GM04503 (cell line): ENCODE measurements at places on chromosomes 4 and X.

GRCh38 chrX:150693725-150694574, 754 bp downstream of the MTMR1 start:
- DNase-seq: peak; percentile 69

- no peak for DNase-seq
Observed at GRCh38 chr4:41012293-41012692, 202.0 kb downstream of the APBB2 start.

GRCh38 chrX:84064814-84065213, 123.2 kb downstream of the RPS6KA6 start:
- no peak for DNase-seq

- no peak for DNase-seq
Observed at GRCh38 chrX:55490974-55491373, 1.3 kb upstream of the USP51 start.

DNA sequence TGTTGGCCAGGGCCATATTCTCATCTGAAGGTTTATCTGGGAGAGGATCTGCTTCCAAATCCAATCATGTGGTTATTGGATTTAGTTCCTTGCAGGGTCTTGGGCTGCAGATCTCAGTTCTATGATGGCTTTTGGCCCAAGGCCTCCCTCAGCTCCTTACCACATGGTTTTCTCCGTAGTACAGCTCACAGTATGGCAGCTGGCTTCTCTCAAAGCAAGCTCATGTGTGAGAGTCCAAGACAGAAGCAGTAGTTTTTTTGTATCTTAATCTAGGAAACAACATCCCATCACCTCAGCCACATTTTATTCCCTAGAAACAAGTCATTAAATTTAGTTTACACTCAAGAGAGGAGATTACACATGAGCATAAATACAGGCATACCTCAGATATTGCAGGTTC, 24.5 kb downstream of the MND1 start:
- DNase-seq: no peak

DNA sequence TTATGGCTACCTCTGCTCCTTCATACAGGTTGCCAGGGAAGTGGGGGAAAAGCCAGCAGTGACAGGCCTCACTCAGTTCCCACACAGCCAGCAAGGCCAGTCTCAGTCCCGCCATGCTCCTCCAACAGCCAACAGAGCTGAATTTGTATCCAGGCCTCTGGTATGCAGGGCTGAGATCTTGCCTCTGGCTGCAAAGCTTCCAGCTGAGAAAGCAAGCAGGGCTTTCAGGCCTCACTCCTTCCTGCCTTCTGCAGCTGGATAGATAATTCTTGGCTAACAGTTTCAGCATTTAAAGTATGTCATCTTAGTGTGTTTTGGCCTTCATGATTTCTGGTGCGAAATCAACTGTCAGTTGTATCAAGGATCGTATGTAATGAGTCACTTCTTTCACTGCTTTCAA, 103.6 kb downstream of the GNL3L start:
- DNase-seq: no peak

DNA sequence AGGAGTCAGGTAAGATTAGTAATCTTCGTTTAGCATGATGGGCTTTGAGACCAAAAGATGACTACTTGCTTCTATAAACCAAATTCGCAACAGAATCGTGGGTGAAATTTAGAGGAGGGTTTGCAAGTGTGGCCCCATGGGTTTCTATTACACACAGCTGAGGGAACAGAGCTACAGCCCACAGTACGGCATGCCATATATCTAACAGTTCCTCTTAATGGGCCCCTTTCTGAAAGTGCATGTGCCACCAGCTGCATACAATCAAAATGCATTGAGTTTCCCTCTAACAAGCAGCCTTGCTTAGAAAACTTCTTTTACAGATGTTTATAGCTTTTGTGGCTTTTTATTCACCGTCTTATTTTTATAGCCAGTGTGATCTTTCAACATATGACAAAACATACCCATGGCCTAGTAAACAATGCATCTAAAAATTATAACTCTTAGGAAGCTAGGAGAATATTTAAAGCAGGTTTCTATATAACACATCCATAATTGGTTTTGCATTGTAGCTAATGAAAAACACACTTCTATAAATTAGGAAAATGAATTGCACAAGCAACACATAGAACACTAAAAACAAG, 202.1 kb downstream of the PRDM5 start:
- no peak for DNase-seq

DNA sequence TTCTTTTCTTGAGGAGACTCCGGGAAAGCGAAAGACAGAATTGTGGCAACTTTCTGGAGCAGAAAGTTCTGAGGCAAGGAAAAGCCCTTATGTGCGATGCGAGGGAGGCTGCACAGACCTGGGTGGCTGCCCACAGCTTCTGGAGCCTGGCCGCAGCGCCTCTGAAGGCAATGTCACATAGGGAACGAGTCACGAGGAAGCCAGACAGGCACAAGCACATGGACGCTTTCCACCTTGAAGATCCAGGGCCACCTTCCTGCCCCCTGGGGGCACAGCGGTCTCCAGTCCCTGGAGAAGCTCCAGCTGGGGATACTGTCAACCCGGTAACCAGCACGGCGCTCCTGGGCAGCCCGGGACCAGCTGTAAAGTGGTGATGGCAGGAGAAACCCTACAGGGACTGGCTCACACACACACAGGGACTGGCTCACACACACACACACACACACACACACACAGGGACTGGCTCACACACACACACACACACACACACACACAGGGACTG, 69.8 kb downstream of the MTNR1A start:
- DNase-seq: no peak

DNA sequence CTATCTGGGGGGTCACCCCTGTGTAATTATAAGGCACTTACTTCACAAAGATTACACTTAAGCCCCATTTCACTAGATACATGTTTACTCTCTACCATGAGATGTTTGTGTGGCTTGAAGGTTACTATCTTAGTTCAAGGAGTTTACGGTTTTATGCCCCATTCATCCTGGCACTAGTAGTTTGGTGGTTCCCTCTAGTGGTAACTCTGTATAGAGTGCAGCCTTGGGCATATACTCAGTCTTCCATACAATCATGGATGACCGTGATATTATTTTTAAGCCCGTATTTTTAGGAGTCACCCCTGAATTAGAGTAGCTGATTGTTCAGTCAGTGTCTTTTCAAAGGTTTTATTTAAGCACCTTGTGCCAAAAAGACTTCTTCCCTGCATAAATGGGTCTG, 109.9 kb upstream of the FAM47C start:
- no peak for DNase-seq

GRCh38 chr4:13580036-13580435, 35.7 kb upstream of the NKX3-2 start:
- no peak for DNase-seq

DNA sequence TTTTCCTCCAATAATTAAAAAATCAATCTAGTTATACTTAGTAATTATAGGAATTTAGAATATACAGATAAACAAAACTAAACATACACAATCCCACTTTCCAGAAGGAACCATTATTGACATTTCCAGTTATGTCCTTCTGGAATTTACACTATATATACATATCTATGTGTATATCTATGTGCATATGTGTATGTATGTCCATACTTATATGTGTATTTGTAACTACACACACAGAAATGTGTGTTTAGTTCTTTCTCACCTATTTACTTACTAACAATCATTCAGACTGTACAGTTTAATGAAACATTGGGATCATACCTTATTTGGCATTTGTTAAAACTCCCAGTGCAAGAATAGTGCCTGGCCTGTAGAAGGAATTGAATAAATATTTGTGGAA, 126.4 kb downstream of the FHIP1A start:
- no peak for DNase-seq

DNA sequence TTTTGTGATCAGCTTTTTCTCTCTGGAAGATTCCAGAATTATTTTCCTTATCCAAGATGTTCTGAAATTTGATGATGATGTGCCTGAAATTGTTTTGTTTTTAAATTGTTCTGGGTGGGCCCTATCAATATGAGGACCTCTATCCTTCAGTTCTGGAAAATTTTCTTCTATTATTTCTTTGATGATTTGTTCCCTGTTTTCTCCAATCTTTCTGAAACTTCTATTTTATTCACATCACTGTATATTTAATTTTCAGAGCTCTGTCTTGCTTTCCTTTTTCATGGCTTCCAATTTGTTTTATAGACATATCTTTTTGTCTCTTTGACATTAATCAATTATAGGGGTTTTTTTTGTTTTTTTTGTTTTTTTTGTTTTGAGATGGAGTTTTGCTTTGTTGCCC, 12.2 kb upstream of the FNIP2 start:
- DNase-seq: no peak

GRCh38 chrX:97334850-97335249, 451.1 kb downstream of the RPA4 start:
- no peak for DNase-seq

GRCh38 chr4:98749206-98749605, 90.8 kb upstream of the TSPAN5 start:
- no peak for DNase-seq

DNA sequence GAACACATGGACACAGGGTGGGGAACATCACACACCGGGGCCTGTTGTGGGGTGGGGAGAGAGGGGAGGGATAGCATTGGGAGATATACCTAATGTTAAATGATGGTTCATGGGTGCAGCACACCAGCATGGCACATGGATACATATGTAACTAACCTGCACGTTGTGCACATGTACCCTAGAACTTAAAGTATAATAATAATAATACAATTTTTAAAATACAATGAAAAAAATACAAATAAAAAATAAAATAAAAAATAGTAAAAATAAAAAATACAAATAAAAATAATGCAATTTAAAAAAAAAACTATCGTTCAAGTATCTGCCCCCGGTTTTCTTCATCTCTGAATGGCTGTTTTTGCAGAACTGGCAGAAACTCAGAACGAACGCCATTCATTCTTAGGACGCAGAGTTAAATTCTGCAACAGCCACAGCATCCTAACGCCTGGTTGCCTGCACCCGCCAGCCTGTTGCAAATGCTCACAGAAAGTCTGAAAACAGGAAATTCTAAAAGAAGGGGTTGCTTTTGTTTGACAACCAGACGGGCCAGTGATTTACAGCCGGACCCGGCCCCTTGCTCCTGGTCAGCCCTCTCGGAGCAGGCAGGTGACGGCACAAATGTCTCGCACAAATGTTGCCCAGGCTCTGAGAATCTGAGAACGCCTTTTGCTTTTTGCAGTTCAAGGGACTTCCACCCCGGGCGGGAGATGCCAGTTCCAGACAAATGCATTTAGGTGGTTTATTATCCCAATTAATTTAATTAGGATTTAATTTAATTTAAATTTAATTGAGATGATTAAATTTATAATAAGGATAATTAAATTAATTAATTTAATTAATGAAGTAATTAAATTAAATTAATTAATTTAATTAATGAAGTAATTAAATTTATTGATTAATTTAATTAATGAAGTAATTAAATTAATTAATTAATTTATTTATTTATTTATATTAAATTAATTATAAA, 47.8 kb downstream of the CRLF2 start:
- DNase-seq: no peak

GRCh38 chr4:174387143-174387542, 103.4 kb downstream of the CEP44 start:
- no peak for DNase-seq

DNA sequence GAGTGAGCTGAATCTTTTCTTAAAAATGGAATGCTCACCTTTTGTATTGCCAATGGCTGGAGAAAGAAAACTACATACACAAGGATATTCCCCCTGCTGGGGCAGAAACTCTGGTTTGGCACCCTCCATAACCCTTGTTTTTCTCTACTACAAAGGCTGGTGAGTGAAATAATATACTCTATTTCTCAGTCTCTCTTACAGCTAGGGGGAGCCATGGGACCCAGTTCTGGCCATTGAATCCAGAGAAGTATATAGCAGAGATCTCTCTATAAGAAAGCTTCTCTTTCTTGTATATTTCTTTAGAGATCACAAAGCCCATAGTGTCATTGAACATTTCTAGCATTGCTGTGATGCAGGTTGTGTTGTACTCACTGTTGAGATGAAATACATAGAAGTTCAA, 49.8 kb downstream of the SMPX start:
- no peak for DNase-seq

DNA sequence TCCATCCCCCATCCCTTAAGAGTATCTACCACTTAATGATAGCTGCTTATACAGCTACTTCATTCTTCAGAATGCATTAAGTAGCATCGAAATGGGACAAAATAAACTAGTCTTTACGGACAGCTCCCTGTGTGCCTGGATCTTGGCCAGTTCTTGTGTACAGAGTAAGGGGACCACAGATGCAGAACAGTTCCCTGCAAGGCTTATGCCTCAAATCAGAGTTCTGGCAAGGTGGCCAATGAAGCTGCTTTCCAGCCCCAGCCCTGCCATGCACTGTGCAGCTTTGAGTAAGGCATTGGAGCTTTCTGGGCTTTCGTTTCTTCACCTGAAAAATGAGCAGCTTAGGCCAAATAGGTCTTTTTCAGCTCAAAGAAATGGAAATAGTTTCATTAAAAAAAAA, 14.2 kb downstream of the CLNK start:
- DNase-seq: no peak

- DNase-seq: no peak
Observed at GRCh38 chr4:46819095-46819494, 90.0 kb downstream of the COX7B2 start.

DNA sequence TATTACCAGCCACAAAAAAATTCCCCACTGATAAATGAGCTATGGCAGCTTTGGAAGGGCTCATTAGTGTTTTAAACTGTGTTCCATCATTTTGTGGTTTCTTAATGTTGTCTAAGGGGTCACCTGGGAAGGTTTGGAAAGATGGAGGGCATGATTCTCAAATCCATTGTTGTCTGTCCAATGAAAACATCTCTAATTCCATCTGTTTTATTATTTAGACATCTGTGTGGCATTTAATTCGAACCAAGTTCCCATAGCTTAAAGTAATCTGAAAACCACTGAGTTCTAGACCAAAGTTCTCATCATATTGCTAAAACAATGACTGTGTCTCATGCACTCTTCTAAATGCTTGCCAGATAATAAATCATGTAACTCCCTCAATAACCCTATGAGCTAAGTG, 103.8 kb upstream of the PPP3CA start:
- DNase-seq: no peak

GRCh38 chrX:7170898-7171297, 22.9 kb upstream of the PUDP start:
- no peak for DNase-seq
